Bronchus fibroblast of lung (primary cell): ENCODE measurements at places on chromosomes 7 and 10. TPM values are rescaled to one million over a fixed set of nuclear protein-coding genes. Genes with fewer than 3 reads are reported as not detected.

The OIT3 gene
- under 0.01 TPM in 1 of 2 replicates, not detected in the other for total RNA-seq

The CLDN3 gene
- not detected in 2 replicates for total RNA-seq

The IFIT3 gene
- 5.7 and 5.9 TPM in 2 replicates for total RNA-seq

The CPN1 gene
- not detected in 2 replicates for total RNA-seq

The HERC4 gene
- total RNA-seq, result 30.0 and 30.1 TPM in 2 replicates

The MCU gene
- 18.4 and 24.4 TPM in 2 replicates for total RNA-seq

The FKBP6 gene
- not detected in 2 replicates for total RNA-seq

The PPP1R17 gene
- total RNA-seq, result not detected in 2 replicates

The PDCD4 gene
- total RNA-seq, result 15.2 and 23.4 TPM in 2 replicates

The NKX2-3 gene
- total RNA-seq, result not detected in 2 replicates

The CLDN4 gene
- 1.2 and 1.7 TPM in 2 replicates for total RNA-seq

The ZNF479 gene
- not detected in 2 replicates for total RNA-seq

The TRIM56 gene
- 6.6 and 7.1 TPM in 2 replicates for total RNA-seq

The ACSM6 gene
- not detected in 2 replicates for total RNA-seq

The SCD gene
- total RNA-seq, result 820 and 879 TPM in 2 replicates

The GTF2IRD1 gene
- 16.6 and 19.0 TPM in 2 replicates for total RNA-seq

The MYL10 gene
- total RNA-seq, result not detected in 2 replicates

The TM9SF3 gene
- 42.1 and 44.2 TPM in 2 replicates for total RNA-seq

The SLC13A1 gene
- total RNA-seq, result not detected in 2 replicates

The FKBP9 gene
- 122 and 127 TPM in 2 replicates for total RNA-seq

The NOS3 gene
- total RNA-seq, result 4.3 and 4.9 TPM in 2 replicates

The OR2A14 gene
- not detected in 2 replicates for total RNA-seq
